ENCODE measurements at places on chromosomes 11 and 22. TPM values are rescaled to one million over a fixed set of nuclear protein-coding genes. Genes with fewer than 3 reads are reported as not detected.

GPR83 gene
- 0.28 TPM for total RNA-seq

SORL1 gene
- total RNA-seq = 133 TPM

GRCh38 chr11:3103076-3103475 lies 45.9 kb upstream of the CARS1 start:
- DNase-seq = peak; percentile 44

GRCh38 chr11:66154109-66154508 lies 84.0 kb downstream of the PACS1 start:
- no peak for DNase-seq

GRCh38 chr11:45075519-45075918 lies 70.9 kb upstream of the PRDM11 start:
- no peak for DNase-seq

DNA sequence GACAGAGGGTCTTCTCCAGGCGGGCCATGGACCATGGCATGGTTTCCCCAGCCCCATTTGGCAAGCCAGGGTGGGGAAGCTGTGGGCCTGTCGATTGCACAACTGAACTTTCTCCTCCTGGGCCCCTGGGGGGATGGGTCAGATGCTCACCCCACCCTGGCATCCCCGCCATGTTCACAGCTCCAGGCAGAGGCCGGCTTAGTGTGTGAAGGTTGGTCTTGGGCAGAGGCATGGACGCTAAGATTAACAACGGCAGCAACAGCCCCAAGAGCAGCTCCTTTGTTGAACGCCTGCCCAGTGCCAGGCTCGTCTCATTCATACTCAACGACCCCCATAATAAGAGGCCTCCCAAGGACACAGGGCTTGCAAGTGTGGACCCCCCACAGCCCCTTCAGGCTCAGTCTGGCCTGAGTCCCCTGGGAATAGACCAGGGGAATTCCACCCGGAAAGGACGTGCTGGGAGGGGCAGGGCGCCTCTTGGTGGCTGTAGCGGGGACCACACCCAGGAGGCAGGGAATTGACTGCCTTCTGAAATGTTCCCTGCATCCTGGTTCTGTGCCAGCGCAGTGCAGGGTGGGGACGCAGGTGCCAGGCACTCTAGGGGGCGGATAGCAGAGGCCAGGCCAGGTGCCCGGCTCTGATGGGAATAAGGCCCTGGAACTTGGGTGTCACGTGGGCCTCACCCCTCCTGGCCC lies 8.3 kb downstream of the TSPO start:
- DNase-seq = no peak
